ENCODE measurements at places on chromosomes 3 and 15.

DNA sequence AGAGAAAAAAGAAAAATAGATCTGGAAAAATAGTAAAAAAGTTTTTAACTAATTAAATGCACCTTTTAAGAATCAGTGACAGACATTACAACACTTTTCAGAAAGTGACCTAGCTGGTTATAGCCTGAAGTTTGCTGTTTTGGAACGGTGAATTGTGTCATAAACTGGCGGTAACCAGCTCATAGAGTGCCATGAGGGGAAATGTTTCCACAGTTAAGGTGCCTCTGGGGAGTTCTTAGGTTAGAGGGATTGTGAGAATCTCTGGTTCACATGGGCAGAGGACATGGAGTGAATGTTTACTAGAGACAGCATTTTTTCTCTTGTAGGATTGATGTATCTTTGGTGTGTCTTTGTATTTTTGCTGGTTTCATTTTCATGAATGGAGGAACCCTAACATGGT, 2.8 kb downstream of the TBC1D23 start:
- DNase-seq, result no peak

DNA sequence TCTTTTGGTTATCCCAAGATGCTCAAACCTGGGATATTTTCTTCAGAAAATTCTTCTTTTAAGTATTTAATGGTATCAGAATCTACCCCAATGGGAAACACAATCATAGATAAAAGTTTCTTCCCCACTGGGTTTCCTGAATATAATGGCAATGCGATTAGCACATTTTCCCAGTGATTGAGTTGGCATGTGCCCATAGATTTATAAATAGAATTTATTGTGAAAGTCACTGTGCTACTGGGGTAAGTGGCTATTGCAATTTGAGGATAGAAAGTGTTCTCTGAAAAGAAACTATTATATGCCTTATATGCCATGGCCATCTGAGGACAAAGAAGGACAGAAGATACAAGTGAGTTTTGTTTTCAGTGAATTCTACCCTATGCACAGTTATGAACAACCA, 99.0 kb upstream of the RBMS3 start:
- no peak for DNase-seq

DNA sequence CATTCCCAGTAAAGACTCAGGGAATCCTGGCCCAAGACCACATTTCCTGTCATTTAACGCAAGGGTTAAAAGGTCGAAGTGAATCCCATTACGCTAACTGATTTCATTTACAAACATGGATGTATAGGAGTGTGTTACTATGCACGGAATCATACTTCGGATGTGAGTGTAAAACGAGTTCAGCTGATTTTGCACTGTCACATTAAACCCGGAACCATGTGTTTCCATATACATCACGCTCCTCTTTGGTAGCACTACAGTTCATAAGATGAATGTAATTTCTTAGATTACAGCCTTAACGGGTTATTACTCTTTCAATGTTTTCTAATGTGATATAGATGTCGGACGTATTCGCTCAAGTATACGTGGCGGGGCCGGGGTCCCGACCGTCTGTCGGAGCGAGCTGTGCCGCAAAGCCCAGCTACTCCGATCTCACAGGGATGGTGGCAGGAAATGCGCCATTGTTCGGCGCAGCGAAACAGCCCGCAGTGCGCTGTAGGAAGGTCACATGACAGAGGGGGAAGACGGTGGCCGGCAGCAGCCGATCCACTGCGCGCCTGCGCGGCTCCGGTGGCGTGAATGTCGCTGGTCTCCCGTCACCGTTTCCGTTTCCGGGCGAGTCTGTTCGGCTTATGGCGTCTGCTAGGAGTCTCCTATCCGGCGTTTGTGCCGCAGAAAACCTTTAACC, 97.3 kb downstream of the NPAP1 start:
- DNase-seq, result peak; percentile 67

DNA sequence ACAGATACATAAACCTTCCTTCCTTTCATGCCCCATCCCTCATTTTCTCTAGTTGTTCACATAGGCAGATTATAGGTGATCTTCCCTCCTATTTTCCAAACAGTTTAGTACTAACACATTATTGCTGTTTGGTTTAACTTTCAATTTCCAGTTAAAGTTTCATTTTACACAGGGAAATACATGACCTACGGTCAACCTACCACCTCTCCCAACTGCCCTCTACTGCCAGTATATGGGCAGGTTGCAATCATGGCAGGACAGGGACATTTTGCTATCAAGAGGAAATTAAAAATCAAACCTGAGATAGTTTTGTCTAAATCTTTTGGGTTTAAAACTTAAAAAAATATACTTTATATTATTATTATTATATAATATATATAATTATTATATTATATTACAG, 26.1 kb upstream of the TFDP2 start:
- no peak for DNase-seq

DNA sequence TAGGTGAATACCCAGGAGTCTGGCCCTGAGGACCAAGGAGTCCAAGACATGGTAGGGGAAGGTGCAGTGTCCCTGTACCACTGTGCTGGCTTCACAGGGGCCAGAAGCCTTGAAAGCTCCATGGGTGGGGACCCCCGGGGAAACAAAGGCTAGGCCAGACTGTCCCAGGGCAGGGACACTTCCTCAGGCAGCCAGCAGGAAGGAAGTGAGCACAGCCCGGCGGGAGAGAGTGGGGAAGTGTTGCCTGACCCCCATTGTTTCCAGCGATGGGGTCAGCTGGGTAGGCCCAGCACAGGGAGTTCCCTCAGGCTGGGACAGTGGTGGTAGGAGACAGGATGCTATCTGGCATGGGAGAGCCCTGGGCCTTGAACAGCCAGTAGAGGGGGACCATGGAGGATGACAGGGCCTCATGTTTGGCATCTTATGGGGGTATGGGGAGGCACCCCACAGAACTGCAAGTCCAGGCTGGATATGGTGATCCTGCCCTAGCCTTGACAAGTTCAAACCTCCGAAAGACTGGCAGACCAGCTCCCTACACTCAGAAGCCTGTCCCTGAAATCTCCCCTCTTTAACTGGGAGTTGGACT, 1.2 kb upstream of the HYAL2 start:
- DNase-seq, result no peak

DNA sequence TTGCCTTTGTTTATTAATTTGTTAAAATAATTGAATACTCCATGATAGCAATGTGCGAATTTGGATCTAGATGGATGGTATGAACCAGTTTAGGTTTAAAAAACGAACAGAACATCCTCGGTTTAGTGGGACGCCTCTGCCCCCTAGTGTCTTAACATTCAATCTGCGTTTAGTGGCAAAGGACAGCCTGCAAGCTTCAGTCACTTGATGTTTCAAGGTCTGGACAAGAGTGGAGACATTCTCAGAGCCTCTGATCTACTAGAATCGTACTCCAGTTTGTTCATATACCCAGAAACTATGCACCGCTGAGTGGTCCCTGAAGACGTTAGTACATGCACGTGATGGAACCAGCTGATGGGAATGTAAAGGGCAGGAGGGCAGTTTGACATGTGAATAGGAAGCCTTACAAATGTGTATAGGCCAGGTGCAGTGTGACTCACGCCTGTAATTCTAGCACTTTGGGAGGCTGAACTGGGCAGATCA, 17.8 kb upstream of the ATP13A4 start:
- DNase-seq, result no peak

- no peak for DNase-seq
Measured at GRCh38 chr3:125003369-125003853, 52.4 kb downstream of the HEG1 start.

DNA sequence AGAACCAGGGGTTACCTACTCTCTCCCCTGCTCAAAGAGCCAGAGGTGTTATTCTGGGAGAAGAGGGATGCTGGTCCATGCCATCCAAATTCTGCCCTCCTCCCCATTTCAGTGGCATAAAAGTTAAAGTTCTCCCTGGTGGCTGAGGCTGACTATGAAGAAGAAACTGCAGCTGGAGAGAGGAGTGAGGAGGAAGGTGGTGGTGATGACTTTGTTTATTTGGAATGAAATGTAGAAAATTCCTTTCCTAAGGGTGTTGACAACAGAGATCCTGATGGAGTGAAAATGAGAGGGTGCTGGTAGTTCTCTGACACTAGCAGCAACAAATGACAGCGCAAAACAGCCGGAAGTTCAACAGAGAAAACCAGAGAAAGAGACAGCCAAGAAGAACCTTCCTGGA, 100.4 kb downstream of the PCCB start:
- DNase-seq, result no peak

GRCh38 chr3:14170531-14171159, 7.8 kb downstream of the XPC start:
- DNase-seq, result no peak

DNA sequence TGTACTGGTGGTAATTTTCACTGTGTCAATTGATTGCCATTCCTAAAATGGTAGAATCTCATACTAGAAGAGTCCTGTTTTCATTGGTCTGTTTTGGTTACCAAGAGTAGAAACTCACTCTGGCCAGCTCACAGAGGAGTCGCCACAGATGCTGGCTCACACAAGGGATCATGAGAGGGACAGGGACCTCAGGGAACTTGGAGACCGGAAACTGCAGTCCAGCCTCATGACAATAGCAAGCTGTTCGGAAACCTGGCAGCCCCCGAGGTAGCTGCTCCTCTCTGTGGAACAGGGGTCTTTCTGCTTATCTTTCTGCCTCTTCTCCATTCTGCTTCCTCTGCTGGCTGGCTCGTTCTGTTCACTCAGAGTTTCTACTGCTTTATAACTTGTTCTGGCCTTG, 192.9 kb downstream of the PLCL2 start:
- peak; percentile 22 for DNase-seq

GRCh38 chr15:77057072-77057471, 13.8 kb downstream of the TSPAN3 start:
- no peak for DNase-seq

- DNase-seq, result no peak
Measured at GRCh38 chr15:37107071-37107743, 6.9 kb upstream of the MEIS2 start.

Data from renal cortex interstitium (tissue), 15 donors.